Vagina (tissue), 2 donors: ENCODE measurements at places on chromosomes 1 and 21.

GRCh38 chr1:66533804-66534740 lies at the start of gene SGIP1:
Gene SGIP1 (plus strand): TSS chr1:66534153. CDS start chr1:66534359, 206 bp downstream.
- no peak for DNase-seq
- H3K27ac ChIP-seq, result peak within 1 kb of the TSS; percentile 87
- no peaks in the 10 kb centered on the region for H3K36me3 ChIP-seq
- peaks cover 26% of the 10 kb centered on the region for H3K4me1 ChIP-seq

DNA sequence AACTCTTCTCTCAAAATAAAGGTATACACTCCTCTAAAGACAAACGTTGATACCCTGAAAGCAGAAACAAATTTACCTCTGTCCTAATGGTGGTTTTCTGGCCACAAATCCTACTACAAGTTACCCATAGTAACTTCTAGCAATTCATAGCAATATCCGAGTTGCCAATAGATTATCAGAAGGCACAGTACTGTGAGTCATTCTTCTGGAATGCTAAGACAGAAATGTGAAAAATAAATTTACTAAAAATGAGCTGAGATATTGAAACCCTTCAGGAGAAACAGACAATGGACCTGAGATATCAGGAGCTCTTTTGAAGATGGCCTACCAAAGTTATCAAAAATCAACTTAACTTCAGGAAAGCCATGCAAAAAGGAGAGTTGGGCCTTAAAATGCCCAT lies 715.0 kb upstream of the ADAMTS5 start:
- no peaks in the 10 kb centered on the region for H3K36me3 ChIP-seq
- no peak for DNase-seq
- H3K27me3 ChIP-seq, result no peaks in the 10 kb centered on the region
- no peak overlapping the region for H3K4me3 ChIP-seq
- no peaks in the 10 kb centered on the region for H3K4me1 ChIP-seq
- H3K27ac ChIP-seq, result no peak overlapping the region

DNA sequence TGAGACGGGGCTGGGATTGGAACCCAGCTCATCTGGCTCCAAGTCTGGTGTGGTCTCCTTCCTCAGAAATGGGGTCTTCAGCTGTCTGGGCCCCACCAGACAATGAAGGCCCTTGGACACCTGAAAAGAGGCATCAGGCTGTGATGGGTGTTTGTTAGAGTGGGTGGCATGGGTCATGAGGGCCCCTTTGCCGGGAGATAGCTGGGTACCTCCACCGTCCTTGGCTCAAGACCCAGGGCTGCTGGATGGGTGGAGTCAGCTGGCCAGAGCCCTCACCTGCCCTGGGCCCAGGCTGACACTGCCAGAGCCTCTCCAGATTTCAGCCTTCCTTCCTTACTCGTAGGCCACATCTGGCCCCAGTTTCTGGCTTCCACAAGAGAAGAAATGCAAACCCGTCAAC lies 13.4 kb upstream of the TTC22 start:
- no peak overlapping the region for H3K27ac ChIP-seq
- H3K36me3 ChIP-seq, result no peaks in the 10 kb centered on the region
- peak; percentile 76 for DNase-seq
- no peaks in the 10 kb centered on the region for H3K4me1 ChIP-seq

- H3K27ac ChIP-seq, result no peak overlapping the region
- no peaks in the 10 kb centered on the region for H3K27me3 ChIP-seq
- H3K4me1 ChIP-seq, result no peaks in the 10 kb centered on the region
- H3K4me3 ChIP-seq, result no peak overlapping the region
- DNase-seq, result no peak
- H3K36me3 ChIP-seq, result no peaks in the 10 kb centered on the region
Observed at GRCh38 chr1:190320952-190321351, 156.7 kb downstream of the BRINP3 start.

GRCh38 chr1:30092051-30092858 lies 631.1 kb downstream of the MATN1 start:
- no peak overlapping the region for H3K4me3 ChIP-seq
- no peaks in the 10 kb centered on the region for H3K4me1 ChIP-seq
- DNase-seq, result no peak
- no peaks in the 10 kb centered on the region for H3K27me3 ChIP-seq
- H3K27ac ChIP-seq, result no peak overlapping the region

DNA sequence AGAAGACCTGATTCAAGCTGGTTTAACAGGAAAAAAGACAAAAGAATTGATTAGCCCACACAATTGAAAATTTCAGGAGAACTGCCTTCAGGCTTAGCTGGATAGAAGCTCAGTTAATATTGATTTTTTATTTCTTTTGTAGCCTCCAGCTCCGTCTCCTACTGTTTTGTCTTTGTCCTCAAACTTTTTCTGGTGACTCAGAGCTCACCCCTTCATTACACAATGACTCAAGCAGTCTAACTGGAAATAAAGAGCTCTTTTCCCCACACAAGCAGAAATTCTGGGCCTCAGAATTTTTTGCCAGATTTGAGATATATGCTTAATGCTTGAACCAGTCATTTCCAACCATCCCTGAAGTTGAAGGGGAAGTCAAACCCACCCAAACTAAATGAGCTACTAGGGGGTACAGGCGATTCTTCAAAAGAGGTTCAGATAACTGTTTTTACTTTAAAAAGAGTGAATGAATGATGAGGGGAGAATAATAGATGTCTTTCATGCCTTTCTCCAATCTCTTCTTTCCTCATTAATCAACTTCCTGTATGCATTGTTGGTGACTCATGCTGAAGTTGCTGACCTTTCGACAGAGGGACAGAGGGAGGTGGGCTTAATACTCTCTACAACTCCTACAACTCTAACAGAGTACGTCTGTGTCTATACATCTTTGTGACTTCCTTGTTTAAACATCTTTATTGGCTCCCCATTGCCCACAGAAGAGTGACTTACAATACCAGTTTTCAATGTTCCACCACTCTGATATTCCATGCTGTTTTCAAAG lies 6.2 kb upstream of the ACP6 start:
- H3K27me3 ChIP-seq, result no peaks in the 10 kb centered on the region
- H3K4me3 ChIP-seq, result no peak overlapping the region

- DNase-seq, result no peak
- H3K4me1 ChIP-seq, result no peaks in the 10 kb centered on the region
- no peaks in the 10 kb centered on the region for H3K27me3 ChIP-seq
- no peaks in the 10 kb centered on the region for H3K36me3 ChIP-seq
Observed at GRCh38 chr1:115791816-115792215, 23.3 kb upstream of the CASQ2 start.

GRCh38 chr1:3670823-3671265 lies 18.5 kb downstream of the TP73 start:
- DNase-seq, result no peak
- H3K36me3 ChIP-seq, result no peaks in the 10 kb centered on the region
- H3K27me3 ChIP-seq, result no peaks in the 10 kb centered on the region
- H3K27ac ChIP-seq, result no peak overlapping the region

- H3K4me1 ChIP-seq, result no peaks in the 10 kb centered on the region
- DNase-seq, result no peak
- H3K27me3 ChIP-seq, result no peaks in the 10 kb centered on the region
- no peak overlapping the region for H3K27ac ChIP-seq
- no peaks in the 10 kb centered on the region for H3K36me3 ChIP-seq
- H3K4me3 ChIP-seq, result no peak overlapping the region
Observed at GRCh38 chr1:212976586-212976985, 26.2 kb downstream of the VASH2 start.

DNA sequence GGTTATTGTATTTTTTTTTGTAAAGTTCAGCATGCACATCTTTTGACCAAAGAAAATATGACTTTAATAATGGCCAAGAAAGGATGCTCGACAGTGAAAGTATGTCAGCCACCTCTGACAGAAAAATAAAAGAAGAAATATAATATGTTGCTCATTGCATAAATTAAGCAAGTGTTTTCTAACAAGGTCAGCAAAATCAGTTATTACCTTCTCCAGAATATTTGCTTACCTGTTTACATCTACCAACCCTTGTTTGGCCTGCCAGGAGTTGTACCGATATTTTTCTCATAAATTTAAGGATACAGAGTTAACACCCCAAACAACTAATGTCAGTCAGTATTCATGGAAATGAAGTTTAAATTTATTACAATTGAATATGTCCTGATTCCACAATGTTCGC lies 685.4 kb downstream of the PLA2G4A start:
- no peak for DNase-seq
- no peaks in the 10 kb centered on the region for H3K36me3 ChIP-seq
- H3K27ac ChIP-seq, result no peak overlapping the region
- H3K27me3 ChIP-seq, result no peaks in the 10 kb centered on the region
- no peaks in the 10 kb centered on the region for H3K4me1 ChIP-seq

DNA sequence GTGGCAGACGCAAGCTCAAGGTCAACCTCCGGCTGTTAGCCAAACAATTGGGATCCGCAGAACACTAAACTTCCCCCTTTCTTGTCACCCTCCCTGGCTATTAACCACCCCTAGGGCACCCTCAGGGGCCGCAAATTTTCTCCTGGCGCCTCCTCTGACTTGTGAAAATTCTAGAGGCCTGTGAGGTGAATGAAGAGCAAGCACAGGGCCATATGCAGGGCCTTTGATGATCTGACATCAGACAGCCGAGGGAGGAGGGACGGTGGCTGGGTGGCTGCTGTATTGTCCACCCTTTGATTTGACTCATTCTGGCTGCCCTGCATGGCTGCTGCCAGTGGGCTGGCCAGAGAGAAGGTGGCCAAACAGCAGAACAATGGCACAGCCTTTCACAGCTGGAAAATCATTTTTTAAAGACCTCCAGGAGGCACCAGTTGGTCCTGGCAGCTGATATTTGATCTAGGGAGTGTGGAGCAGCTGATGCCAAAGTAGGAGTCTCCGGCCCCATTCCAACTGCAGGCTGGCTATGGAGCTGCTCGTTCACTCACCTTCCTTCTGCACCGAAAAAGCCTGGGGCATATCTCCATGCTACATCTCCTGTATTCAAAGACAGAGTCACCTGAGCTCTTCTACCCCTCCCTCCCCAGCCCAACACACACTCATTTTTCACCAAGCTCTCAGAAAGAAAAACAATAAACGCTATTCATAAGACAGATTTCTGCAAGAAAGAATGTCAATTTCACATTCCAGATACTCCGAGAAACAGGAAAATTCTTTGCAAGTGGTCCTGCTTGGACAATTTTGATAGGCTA lies 44.9 kb upstream of the BARHL2 start:
- H3K4me1 ChIP-seq, result no peaks in the 10 kb centered on the region

GRCh38 chr1:170993151-170993550 lies 57.8 kb downstream of the MROH9 start:
- no peak for DNase-seq
- H3K27ac ChIP-seq, result no peak overlapping the region
- H3K4me3 ChIP-seq, result no peak overlapping the region
- H3K36me3 ChIP-seq, result no peaks in the 10 kb centered on the region

DNA sequence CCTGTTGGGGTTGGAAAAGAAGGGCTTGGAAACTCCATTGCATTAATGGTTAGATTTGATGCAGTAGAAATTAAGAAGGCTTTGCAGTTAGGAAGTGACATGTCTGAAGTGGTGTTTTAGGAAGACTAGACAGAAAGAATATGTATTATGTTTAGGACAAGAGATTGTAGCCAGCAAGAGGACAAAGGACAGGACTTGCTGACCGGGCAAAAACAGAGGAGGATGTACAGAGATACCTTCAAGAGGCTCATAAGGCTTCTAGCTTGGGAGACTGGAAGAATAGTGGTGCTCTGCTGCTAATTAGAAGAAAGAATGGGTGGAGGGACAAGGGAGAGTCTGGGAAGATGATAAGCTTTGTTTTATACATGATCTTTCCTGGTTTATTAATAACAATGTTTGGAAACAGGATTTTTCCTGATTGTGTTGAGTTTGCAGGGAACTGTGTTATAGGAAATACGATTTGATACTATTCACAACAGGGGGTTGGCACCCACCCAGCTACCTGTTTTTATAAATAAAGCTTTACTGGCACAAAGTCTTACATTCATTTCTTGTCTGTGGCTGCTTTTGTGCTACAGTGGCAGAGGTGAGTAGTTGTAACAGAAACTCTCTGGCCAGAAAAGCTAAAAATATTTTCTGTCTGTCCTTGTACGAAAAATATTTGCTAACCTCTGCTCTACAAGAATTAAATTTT lies 37.1 kb upstream of the TMCO2 start:
- DNase-seq, result no peak
- no peak overlapping the region for H3K4me3 ChIP-seq
- no peak overlapping the region for H3K27ac ChIP-seq
- no peaks in the 10 kb centered on the region for H3K27me3 ChIP-seq
- no peaks in the 10 kb centered on the region for H3K4me1 ChIP-seq
- no peaks in the 10 kb centered on the region for H3K36me3 ChIP-seq

GRCh38 chr1:115193046-115193828 lies 103.9 kb upstream of the TSPAN2 start:
- no peak overlapping the region for H3K4me3 ChIP-seq
- H3K4me1 ChIP-seq, result peaks cover 15% of the 10 kb centered on the region
- H3K27me3 ChIP-seq, result no peaks in the 10 kb centered on the region
- no peak overlapping the region for H3K27ac ChIP-seq

DNA sequence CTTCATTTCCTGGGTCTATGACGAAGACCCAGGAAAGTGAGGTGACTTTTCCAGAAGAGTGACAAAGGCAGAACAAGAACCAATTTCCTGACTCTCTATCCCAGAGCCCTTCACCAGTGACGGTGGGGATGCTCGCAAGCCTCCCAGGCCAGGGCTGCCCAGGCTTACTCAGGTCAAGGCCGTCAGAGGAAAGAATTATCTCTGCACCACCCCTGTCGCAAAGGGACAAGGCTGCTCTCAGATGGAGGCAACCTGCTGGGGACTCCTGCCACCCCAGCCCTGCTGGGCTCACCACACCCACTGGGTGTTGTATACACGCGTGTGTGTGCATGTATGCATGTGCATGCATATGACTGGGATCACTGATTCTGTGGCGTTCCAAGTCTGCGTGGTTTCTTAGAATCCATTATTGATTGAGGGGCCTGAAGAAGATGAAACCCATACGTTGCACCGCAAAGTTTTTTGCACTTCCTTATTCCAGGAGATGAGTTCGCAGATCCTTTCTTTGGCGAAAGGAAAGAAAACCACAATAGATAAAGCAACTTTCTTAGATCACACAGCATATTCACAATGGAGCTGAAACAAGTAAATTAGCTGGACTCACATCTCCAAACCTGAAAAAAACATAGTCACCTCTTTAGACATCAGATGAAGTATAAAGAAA lies 255.8 kb downstream of the RHOU start:
- H3K27ac ChIP-seq, result no peak overlapping the region
- peaks cover 15% of the 10 kb centered on the region for H3K4me1 ChIP-seq
- peak; percentile 40 for DNase-seq
- H3K27me3 ChIP-seq, result no peaks in the 10 kb centered on the region
